ENCODE measurements at places on chromosomes 2 and 18. TPM values are rescaled to one million over a fixed set of nuclear protein-coding genes. Genes with fewer than 3 reads are reported as not detected.

Gene SIX3
- total RNA-seq: not detected

Gene ALPG
- not detected for total RNA-seq

Gene KCNE4
- 2.4 TPM for total RNA-seq

Gene ZFAND2B
- 37.4 TPM for total RNA-seq

Gene ABCA12
- total RNA-seq: 0.04 TPM

Gene ZBTB7C
- total RNA-seq: 1.1 TPM

GRCh38 chr18:25298853-25299274 is 53.1 kb downstream of the ZNF521 start:
- peak; percentile 90 for DNase-seq

DNA sequence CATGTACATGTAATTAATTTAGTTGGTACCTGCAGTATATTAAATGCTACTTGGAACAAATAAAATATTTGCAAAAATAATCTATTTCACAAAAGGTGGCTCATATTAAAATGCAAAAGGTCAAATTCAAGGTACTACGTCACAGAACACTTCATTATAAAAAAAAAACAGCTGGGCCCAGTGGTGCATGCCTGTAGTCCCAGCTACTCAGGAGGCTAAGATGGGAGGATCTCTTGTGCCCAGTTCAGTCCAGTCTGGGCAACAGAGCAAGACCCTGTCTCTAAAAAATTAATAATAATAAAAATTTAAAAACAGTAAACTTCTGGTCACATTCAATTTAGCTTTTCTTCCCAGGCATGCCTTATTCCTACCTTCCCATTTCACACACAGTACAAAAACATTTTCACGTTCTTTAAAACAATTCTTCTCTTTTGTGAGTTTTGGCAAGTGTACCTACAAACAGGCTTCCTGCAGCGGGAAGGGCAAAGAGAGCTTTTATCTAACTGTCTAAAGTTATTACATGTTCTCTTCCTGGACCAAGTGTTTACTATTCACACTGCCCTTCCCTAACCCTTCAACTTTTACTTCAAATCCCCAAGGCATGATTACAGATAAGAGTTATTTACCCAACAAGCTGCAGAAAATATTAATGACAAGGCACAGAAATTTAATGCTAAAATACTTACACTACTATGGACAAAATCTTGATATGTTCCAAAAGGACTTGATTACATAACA is 10.7 kb downstream of the BAZ2B start:
- no peak for DNase-seq

DNA sequence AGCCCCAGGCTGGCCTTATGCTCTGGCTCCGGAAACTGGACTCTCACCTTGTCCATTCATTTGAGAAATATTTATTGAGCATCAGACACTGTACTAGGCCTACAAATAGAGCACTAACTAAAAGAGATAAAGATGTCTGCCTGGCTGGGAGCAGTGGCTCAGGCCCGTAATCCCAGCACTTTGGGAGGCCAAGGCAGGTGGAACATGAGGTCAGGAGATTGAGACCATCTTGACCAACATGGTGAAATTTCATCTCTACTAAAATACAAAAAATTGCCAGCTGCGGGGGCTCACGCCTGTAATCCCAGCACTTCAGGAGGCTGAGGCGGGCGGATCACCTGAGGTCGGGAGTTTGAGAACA is 7.6 kb upstream of the MRPL33 start:
- DNase-seq: no peak

DNA sequence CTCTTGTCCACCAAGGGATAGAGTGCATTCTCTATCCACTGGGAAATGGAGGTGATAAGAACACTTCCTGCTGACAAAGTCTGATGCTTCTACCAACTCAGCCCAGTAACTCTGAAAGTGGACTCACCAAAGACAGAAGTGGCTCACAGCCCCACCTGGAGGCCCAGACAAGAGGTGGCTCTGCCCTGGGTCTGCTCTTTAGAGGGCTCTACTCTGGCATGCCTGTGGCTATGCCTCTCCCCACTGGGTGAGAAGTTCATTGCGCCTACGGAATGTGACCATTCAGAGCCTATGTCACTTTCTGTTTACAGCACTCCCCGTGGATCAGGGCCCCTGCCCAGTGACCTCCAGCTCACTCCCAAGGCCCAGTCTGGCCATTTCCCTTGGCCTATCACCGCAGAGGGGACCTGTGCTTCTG is 13.5 kb upstream of the XDH start:
- DNase-seq: peak; percentile 8

- DNase-seq: no peak
Measured at GRCh38 chr2:171590116-171590515, 67.8 kb downstream of the CYBRD1 start.

DNA sequence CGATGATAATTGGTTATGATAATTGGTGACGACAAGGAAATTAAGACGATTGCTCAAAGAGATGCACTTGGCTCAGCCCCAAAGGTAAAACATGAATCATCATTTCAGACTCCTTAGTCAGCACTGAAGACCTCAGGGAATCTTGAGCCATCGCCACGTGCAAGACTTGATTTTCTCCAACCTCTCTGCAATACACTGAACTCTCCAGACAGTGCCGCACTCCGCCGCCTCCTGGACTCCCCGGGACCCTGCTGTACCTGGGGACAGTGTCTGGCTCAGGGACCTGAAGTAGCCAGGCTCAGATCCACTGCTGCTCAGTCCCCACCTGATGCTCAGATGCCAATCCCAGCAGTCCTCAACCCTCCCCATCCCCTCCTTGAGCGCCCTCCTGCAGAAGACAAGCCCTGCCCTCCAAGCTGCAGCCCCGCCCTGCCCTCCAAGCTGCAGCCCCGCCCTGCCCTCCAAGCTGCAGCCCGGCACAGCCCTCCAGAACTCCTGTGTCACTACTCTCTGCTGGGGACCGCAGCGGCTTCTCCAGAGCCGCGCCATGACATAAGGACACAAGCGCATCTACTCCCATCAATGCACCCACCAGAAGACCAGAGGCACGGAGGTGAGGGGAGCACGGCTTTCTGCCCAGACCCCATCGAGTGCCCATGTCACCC is 1.1 kb downstream of the TMEM18 start:
- DNase-seq: peak; percentile 61

GRCh38 chr2:115412501-115412900 is 970.1 kb downstream of the DPP10 start:
- no peak for DNase-seq

GRCh38 chr18:75216212-75216910 is 5.8 kb downstream of the TSHZ1 start:
- no peak for DNase-seq

GRCh38 chr2:45888641-45889040 is 237.2 kb downstream of the PRKCE start:
- no peak for DNase-seq

- no peak for DNase-seq
Measured at GRCh38 chr18:12750715-12751502, 48.1 kb downstream of the PSMG2 start.

DNA sequence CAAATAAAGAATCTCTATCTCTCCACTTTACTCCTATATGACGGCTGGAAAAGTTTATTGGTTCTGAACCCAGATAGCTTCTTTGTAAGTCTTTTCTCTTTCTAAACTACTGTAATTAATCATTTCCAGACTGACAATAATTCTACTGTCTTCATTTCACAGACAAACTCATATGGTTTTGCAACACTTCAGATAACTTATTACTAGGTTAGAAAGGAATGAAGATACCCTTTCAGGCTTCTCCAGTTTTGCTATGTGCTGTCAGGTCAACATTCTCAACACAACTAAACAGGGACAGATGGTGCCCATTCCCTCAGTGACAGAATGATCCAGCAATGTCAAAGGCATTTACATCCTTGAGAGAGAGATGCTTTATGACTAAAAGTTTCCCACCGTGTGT is 198.5 kb upstream of the ITGA4 start:
- no peak for DNase-seq
